ENCODE measurements at places on chromosomes 16 and 17. TPM values are rescaled to one million over a fixed set of nuclear protein-coding genes. Genes with fewer than 3 reads are reported as not detected.

Gene TBC1D3E
- total RNA-seq = not detected

Gene NHLRC4
- total RNA-seq = 0.35 TPM

Gene TBC1D26
- not detected for total RNA-seq

Gene KRT20
- total RNA-seq = not detected

Gene UBN1
- 81.6 TPM for total RNA-seq

Gene TANGO6
- total RNA-seq = 23.9 TPM

Gene PLA2G10
- total RNA-seq = not detected

Gene ACSM2A
- not detected for total RNA-seq

Gene MYH13
- total RNA-seq = not detected
